ENCODE measurements at places on chromosomes 12 and 14. TPM values are rescaled to one million over a fixed set of nuclear protein-coding genes. Genes with fewer than 3 reads are reported as not detected.

DNA sequence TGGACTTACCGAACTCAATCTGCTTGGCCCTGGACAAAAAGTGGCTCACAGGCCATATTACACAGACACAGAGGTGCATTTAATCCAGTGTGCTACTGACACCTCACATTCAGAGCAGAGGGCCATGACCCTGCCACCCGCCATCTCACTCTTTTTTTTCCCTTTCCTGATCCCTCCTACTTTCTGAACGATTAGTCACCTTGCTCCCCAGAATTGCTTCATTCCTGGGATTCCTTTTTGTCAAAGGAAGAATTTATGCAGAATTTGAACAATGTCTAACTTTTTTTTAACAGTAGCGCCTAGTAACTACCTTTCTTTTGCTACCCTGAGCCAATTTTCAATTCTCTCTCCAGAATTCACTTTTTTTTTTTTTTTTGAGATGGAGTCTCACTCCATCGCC lies 4.6 kb downstream of the PKP2 start:
- DNase-seq, result no peak

GRCh38 chr12:6383572-6384498 lies at the start of gene LTBR:
Gene LTBR (plus strand): TSS chr12:6384162. CDS start chr12:6384359, 197 bp downstream.
- no peak for DNase-seq

The KCNH3 gene
- 6.1 TPM for polyA plus RNA-seq

DNA sequence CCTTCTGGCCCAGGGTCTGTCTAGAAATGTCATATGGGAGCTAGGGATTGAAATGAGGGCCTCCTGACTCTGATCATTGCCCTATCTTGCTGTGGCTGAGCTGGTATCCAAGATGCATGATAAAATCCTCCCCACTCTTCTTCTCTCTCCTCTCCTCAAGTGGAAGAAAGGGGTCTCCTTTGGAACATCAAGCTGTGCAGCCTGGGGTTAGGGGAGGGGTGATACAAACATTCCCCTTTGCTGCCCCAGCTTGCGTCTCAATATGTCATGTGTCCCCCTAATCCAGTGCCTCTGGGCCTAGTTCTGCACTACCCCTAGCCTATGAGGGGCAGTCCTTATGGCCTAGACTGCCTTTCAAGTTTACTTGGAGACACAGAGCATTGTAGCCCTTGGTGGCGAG lies 8.5 kb downstream of the RDH16 start:
- DNase-seq, result no peak

DNA sequence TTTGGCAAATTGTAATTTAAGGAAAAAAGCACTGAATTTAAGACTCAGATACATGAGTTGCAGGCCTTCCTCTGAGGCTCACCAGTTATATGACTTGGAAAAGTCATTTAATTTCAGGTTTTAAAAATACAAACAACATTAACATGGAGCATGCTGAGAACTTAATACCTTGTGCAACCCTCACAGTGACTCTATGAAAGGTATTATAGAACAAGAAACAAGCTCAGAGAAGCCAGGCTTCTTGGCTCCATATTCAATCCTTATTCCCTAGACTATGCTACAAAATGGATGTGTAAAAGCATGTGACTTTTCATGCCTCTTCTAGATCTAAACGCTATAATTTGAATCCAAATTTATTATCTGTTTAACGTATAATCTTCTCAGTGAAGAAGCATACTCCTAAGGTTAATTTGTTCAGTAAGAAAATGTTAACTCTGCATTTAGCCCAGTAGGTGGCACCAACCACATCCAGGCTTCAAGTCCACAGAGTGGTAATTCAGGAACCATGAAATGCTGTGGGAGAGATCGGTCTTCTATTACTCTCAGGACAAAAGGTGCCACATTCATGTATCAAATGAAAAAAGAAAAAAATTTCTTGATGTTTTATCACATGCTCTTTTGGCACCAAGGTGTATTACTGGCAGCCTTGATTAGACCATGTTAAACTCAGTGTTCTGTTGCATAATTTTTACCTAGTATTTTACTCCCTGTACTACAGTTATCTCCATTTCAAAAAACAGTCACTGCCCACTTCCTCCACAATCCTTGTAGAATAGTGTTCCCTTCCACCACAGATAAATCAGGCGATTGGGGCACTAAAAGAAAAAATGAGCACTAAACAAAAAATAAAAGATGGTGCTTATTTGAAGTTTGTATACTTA lies 9.3 kb downstream of the CCDC196 start:
- DNase-seq, result no peak

GRCh38 chr14:78424311-78424710 lies 254.1 kb downstream of the NRXN3 start:
- DNase-seq, result no peak

GRCh38 chr14:69574263-69574953 lies at the start of gene CCDC177:
Gene CCDC177 (minus strand): TSS chr14:69574871. CDS start chr14:69573622, 1,249 bp downstream.
- DNase-seq, result no peak

DNA sequence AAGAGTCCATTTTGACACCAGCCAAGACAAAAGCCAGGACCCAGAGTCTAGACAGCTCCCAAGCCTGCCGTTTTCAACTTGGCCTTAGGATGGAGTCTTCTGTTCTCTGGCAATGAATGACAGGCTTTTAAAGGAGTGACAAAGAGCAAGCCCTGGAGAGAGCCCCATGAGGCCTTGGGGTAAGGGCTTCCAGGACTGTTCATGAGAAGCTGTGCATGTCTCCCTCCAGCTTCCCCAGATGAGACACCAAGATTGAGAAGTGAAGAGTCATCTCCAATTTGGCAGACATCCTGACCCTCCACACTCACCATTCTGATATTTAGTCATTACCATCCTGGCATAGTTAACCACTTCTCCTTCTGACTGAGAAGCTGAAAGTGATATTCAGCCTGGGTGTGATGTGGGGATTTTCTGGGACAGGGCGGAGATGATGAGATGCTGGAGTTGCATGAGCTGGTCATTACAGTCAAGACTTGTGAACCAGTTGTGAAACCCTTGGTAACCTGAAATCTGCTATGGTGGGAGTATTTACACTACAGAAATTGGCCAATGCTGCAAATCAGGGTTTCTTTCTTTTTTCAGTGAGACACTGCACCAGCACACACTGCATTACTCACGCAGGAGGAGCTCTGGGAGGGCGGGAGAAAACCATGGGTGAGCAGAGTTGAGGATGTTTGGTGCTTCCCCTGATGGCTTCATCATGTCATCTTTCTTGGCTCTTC lies 77.8 kb downstream of the VCPKMT start:
- DNase-seq, result no peak

DNA sequence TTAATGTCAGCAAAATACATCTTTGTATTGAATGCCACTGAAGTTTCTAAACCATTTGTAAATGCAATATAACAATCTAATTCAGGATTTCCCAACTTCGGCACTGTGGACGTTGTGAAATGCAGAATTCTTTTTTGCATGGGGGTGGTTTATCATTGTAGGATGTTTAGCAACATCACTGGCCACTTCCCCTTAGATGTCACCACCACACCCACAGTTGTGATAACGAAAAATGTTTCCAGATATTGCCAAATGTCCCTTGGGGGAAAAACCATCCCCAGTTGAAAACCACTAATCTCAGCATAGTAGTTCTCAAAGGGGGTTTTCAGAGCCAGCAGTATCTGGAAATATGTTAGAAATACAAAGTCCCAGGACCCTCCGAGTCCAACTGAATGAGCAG lies 203.3 kb downstream of the NAV3 start:
- DNase-seq, result no peak

DNA sequence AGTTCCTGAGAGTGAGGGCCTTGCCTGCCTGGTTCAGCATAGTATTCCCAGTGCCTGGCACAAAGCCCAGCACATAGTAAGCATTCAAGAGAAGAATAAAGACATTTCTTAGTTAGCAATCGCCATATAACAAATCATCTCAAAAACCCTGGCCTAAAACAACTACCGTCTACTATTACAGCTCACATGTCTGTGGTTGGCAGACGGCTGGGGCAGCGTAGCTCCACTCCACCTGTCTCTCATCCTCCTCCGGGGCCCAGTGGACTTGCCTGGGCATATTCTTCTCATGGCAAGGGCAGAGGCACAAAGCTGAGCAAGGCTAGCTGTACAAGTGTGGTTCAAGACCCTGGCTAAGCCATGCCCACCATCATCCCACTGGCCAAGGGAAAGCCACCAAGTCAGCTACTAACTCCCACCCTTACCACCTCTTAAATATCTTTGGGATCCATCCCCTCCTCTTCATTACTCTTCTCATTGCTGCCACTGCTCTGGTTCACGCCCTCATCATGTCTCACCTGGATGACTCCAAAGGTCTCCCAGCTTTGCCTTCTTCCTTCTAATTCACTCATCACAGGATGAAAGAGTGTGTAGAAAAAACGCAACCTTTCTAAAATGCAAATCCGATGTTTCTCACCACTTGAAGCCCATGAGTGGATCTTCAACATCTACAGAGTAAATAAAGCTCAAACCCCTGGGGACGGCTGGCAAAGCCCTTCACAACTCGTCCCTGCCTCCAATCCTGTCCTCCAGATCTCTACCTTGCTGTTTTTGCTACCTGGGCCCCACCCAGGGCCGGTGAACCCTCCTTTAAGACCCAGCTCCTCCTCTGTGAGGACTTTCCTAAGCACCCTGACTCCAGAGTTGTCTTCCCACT lies 10.4 kb downstream of the TMEM229B start:
- DNase-seq, result no peak

The DYRK2 gene
- polyA plus RNA-seq, result 25.0 TPM

GRCh38 chr14:106837870-106838269 lies 1311.5 kb downstream of the TMEM121 start:
- DNase-seq, result no peak
